ENCODE measurements at places on chromosomes 6 and 20.
A peak's percentile ranks its signal among the peaks of the same experiment; 100 is the strongest.

DNA sequence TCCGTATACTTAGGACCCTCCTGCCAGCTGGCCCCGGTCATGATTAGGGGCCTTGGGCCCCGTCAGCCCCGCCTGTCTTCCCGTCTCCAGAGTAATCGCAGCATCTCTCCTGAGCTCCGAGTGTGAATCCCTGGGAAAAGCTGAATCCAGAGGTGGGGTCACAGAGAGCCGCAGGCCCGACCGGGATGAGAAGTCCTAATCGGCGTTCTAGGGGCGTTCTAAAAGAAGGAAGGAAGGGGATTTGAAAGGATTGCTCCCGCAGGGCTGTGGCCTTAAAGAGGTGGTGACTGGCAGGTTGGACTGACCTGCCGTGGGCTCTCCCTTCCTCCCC is 371 bp downstream of the HMGN4 start:
- DNase-seq, result no peak

DNA sequence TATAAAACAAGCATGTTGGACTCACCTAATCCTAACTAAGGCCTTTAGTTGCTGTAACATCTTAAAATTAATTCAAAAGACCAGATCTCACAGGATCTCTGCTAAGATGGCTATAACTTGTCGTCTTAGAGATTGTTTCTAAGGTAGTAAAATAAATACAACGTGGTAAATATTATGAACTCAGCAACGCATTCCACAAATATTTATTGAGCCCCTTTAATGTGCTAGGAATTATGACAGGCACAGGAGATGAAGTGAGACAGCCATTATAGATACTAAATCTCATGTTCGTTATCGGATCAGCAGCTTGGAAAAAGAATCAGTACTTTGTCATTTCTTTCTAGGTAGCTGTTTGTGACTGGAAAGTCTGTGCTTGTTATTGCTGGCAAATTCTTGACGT is 20.9 kb upstream of the MCM3 start:
- DNase-seq, result no peak

- no peak for DNase-seq
These were observed 96.6 kb downstream of the DLGAP4 start for GRCh38 chr20:36402708-36403107.

GRCh38 chr6:85113934-85114580 is 335.8 kb upstream of the NT5E start:
- no peak for DNase-seq

DNA sequence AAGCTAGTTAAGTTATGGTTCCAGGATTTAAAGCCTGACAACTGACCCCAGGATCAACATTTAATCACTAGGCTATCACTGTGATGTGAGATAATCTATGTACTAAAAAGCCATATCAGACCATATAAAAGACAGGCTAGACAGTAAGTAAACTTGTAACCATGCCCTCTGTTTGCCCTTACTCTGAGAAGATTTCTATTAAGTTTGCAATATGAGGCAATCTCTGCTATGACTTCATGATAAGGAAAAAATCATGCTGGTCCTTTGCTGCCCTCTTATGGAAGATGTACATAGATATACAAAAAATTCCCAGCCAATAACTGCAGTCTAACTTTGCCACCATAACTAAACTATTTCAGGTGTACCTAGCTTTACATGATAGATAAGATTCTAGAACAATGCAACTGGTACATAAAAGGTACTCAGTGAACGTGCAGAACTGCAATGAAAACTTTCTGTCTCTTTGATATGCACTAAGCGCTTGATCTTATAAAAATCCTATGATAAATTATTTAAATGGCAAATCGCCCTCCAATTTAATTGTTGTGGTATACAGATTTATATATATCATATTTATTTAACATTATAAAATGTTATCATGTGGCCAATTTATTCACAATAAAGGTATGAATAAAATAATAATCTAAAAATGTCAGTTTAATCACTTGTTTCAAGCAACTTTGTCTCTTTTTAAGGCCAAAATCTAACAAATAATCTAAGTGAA is 70.5 kb downstream of the FAM217A start:
- DNase-seq, result peak; percentile 82

- DNase-seq, result no peak
These were observed 202.6 kb downstream of the TMEM242 start for GRCh38 chr6:157120534-157121232.

DNA sequence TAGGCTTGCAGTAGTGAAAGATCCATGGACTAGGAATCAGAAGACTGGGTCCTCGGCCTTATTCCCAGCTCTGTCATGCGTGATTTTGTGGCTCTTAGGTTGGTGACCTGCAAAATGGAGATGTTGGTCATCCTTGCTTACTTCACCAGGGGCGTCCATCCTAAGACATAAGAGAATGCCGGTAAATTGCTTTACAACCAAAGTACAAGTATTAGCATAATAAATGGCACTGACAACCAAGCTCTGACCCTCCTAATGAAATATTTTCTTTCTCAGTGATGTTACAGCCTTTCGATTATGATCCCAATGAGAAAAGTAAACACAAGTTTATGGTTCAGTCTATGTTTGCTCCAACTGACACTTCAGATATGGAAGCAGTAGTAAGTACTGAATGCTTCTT is 45.3 kb downstream of the VAPB start:
- DNase-seq, result no peak

- DNase-seq, result peak; percentile 37
These were observed 263.9 kb downstream of the DLL1 start for GRCh38 chr6:170026751-170027646.

GRCh38 chr6:168107191-168107983 is 28.4 kb upstream of the FRMD1 start:
- DNase-seq, result no peak

DNA sequence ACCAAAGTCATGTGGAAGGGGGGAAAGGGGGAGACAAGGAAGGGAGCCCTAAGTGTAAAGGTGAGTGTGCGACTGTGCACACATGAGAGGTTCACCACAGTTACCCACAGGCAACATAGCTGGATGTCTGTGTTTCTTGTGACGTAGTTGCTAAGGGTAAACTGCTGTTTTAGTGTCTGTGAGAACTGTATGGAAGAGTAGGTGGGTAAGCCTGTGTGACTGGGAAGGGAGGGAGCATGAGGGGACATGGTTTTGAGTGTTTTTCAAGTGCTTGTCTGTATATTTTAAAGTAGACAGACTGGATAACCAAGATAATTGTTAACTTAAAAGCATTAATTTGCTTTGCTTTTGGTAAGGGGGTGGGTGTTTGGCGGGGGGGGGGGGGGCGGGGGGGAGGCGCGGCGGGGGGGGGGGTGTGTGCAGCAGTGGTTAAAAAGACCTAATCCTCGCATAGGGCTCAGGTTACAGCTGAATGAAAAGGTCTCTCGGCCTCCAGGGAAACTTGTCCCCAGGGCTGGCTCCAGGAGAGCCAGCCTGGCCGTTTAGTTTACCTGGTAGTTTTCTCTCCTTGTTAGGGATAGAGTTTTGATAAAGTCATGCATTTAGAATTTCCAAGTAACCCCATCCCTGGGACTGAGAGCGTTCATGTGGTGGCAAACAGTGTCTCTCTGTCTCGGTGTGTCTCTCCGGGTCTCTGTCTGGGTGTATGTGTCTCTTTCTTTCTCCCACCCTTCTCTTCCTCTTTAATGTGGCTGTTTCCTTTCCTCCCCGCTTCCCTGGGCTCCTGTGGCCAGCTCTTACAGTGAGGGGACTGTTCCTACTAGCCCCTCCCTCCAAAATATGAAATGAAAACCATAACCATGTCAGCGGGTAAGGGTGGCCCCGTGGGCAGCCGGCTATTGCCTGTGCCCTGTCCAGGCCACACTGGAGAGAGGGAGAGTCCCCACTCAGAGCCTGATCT is 3.4 kb downstream of the SCUBE3 start:
- no peak for DNase-seq

DNA sequence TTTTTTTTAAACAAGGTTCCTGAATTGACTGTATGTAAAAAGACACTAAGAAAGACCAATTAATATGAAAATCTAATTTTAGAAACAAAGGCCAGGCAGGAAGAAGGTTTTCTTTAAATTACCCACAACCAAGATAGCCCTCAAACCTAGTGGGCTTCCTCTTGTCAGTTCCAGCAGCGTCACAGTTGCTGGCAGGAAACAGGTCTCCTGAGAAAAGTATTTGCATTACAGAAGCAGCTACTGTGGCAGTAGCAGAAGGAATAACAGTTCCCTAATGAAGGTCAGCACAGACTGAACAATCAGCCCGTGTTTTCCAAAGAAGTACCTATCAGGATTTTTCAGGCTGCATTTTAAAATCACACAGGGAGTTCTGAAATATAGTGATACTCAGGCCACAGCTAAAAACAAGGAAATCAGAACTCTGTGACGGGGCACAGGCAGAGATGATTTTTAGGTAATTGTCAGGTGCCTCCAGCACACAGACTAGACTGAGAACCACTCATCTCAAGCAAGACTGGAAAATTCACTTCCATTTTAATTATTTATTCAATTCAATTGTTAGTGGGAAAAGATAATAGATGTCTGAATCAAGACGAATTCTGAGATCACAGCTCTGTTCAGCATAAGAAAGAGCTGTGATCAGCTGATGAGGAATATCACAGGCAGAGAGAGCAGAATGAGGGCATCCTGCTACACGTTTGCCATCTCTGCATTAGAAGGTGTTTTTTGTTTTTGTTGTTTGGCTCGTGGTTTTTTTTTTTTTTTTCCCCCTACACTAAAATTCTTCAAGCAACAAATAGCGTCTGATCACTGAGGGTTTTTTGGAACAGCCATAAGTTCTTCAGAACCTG is 230.5 kb upstream of the KHDRBS2 start:
- DNase-seq, result no peak

DNA sequence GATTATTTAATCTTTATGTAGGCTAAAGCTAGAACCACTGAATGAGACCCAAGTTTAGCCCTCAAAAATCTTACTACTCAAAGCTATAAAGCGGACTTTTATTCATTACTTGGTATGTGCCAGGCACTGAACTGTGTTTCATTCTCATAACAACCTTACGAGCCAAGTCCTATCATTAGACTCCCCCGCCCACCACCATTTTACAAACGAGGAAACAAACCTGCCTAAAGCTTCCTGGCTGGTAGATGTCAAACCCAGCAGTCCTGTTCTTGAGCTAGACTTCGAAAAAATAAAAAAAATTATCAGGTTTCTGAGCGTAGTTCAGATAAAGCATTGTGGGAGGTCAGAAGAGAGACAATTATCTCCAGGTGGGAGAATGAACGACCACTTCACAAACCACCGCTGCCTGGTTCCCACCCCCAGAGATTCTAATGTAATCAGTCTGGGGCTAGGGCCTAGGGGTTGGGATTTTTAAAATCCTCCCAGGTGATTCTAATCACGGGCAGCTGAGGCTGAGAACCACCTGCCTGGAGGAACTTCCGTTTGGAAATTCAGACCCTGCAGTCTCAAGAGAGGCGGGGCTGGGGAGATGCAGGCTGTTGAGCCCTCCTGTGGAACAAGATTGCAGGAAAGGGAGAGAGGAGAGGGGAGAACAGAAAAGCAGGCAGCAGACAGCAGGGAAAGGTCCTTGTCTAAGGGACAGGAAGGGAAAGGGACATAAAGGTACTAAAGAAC is 8.6 kb downstream of the ADTRP start:
- no peak for DNase-seq

GRCh38 chr6:37622646-37623071 is 75.0 kb downstream of the MDGA1 start:
- no peak for DNase-seq
